Karpas-422 (cell line): ENCODE measurements at places on chromosomes 11 and 22.
A peak's percentile ranks its signal among the peaks of the same experiment; 100 is the strongest.

DNA sequence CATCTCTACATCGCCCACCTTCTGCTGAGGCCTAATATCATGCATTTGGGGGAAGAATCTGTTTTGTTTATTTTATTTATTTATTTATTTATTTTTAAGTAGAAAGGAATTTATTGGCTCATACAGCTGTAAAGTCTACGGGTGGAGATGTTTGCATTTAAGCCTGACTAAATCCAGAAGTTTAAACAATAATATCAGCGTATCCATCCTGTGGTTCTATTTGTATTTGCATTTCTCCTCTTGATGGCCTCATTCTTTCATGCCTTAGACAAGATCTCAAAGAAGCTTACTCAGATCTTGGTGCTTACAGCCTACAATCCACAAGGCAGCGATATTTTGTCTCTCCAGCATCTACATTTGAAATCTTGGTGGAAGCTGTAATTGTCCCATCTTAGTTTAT, 67.1 kb upstream of the CARD18 start:
- DNase-seq: no peak

DNA sequence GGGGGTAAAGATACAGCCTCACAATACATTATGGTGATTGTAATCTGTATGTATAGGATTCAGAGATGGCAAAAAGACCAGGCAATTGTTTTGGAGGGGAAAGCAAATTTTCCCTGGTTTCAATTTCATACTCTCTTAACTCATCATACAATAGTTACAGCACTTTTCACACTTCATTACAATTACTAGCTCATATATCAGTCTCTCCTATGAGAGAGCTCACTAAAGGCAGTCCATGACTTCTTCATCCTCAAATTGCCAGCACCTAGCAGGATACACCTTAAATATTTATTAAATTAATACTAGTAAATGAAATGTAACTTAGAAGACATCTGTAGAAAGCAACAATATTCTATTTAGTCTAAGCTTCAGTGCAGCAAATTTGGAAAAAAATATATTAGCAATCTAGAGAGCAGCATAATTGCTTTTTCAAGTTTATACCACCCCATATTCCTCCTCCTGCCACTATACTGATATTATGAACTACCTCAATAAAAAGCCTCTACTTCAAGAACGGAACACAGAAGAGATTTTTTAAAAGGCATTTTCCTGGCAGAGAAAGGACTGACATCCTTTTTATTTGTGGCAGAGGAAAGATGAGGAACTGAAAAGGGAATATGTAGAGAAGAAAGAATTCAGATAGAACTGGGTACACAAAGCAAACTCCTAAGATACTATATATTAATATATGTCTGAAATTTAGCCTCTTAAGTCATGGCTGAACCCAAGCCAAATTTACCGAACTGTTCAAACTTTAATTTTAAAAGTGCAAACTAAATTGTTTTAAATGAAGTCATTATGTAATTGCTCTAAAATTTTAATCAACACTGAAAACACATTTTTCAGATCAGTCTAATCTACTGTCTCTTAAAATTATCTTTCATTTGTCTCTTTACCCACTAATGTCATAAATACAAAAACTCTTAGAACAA, 27.7 kb downstream of the PICALM start:
- no peak for DNase-seq

- no peak for DNase-seq
These were observed 12.6 kb downstream of the HIKESHI start for GRCh38 chr11:86314636-86315035.

- DNase-seq: no peak
These were observed 3.0 kb downstream of the LRP5 start for GRCh38 chr11:68315171-68315920.

DNA sequence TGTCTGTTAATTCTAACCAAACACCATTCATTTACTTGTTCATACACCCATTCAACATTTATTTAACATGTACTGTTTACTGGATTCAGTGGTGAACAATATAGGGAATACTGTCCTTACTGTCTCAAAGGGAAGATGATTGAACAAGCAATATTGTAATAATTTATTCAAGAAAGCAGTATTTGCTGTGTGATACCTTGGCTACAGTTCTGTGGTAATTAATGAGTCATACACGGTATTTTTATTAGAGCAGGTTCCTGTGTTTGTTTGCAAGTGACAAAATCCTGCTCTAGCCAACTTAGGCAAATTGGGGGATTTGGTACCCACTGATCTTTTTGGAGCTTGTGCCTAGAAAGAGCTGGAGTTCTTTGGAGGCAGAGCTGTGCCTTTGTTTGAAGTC, 15.7 kb downstream of the PIH1D2 start:
- no peak for DNase-seq

GRCh38 chr11:19970944-19971343, 189.3 kb downstream of the DBX1 start:
- DNase-seq: no peak

GRCh38 chr11:86675017-86675416, 2.6 kb upstream of the ME3 start:
- DNase-seq: no peak

- DNase-seq: no peak
These were observed 902.4 kb upstream of the RAG2 start for GRCh38 chr11:37500425-37500824.

GRCh38 chr11:60377401-60378136, 763 bp upstream of the MS4A7 start:
- DNase-seq: peak; percentile 78

GRCh38 chr11:35563484-35564244, 38.2 kb upstream of the PAMR1 start:
- DNase-seq: no peak

GRCh38 chr11:70244698-70245097, 25.8 kb upstream of the PPFIA1 start:
- no peak for DNase-seq

- peak; percentile 96 for DNase-seq
These were observed 646 bp upstream of the PATZ1 start for GRCh38 chr22:31346733-31347250.

GRCh38 chr11:57480409-57481137, 20.2 kb downstream of the RTN4RL2 start:
- DNase-seq: peak; percentile 90

GRCh38 chr22:21943571-21944448, 8.8 kb downstream of the PPM1F start:
- DNase-seq: no peak

DNA sequence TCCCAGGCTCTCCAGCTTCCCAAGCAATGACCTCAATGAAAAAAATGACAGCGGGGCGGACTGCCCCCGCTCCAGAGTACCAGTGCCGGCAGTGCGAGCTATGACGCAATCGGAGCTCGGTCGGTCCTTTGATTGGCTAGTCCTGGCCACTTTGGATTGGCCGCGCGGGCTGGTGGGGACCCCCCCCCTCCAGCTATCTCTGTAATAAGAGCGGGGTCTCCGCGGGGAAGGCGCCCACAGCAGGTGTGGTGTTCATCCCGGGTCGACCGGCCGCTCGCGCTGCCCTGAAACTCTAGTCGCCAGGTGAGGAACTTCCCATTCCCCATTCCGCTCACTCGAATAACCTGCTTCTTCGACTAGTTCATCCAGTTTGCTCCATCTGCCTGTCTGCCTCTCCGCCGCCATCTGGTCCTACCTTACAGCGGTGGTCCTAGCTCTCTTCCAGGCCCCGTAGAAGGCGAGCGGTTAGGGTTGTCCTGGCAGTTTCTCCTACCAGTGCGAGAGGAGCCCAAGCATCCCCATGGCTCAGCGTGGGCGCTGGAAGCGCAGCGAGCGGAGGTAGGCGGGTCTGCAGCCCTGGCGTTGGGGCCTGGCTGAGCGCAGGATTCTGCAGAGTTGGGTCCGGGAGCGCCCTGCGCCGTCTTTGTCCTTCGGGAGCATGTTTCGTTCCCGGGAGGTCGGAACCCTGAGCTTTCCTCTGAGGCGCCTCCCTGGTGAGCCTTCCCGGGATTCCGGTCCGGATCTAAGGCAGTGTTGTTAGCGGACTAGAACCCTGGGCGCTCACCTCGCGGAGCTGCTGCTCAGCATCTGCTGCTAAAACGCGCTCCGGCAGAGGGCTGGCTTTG, at the start of gene CALCB:
Gene CALCB (plus strand): TSS at position 233 of the 845 bp plus-strand sequence. CDS start 1,126 bp downstream, outside the sequence.
- DNase-seq: no peak

DNA sequence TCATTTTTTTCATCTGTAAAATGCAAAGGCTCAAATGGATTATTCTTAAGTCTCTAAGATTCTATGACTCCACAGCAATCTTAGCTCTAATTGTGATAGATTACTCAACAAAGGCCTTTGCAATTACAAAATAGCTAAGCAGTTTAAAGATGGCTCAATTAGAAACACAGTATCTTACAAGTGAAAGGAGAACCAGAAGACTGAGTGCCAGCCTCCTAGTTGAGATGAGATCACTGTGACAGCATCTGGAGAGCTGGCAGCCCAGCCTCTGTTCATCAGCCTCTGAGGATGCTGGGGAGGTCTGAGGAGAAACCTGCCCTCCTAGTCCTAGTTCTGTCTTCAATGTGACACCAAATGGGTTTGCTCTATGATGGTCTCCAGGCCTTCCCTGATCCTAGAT, 158.4 kb upstream of the NARS2 start:
- no peak for DNase-seq

GRCh38 chr11:74989260-74989638, 516 bp downstream of the NEU3 start:
- peak; percentile 60 for DNase-seq

DNA sequence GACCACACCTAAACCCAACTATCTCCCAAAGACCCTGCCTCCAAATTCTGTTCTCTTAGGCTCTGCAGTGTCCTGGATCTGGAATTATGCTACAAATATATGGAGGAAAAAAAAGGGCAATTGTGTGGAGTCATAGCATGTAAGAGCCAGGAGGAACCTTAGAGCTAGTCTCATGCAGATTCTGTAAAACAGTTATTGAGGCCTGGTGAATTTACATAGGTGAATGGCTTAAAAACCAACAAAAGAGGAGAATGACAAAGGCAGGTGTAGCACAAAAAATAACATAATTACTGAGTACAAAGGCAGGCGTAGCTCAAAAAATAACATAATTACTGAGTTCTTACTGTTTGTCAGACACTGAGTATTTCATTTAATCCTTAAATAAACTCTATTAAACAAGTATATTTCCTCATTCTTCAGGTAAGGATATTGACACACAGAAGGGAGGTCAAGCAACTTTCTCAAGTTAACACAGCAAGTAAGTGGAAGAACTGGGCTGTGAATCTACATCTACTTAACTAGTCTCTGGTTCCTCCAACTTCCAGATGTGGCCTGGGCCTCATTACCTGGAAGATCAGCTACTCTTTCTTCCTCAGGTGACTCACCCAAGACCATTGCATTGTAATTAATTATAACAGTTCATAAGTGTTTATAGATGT, 938.9 kb upstream of the TENM4 start:
- DNase-seq: no peak

- DNase-seq: no peak
These were observed 8.3 kb upstream of the FGF19 start for GRCh38 chr11:69711822-69712801.

DNA sequence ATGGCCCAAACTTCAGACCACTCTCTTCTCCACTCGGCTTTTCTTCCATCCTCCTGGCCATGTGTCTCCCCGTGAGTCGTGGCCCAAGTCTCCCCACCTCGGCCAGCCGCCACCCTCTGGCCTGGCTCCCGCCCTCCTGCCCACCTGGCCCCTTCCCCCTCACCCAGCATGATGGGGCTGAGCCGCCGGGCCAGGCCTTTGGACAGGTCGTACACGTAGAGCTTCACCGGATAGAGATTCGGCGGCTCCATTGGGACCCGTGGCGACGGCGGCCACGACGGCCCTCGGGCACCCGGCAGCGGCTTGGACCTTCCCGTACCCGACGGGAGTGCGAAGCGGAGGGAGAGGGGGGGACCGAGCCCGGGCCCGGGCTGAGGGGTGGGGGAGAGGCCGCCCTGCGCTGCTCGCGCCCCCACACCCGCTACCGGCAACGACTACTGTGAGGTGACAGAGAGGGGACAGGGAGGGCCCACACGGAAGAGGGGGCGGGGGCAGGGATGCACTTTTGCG, at the start of gene DESI1:
Gene DESI1 (minus strand): TSS at position 455 of the 510 bp plus-strand sequence. CDS start 204 bp downstream, at position 251.
- peak; percentile 65 for DNase-seq

GRCh38 chr11:103959279-103959942, 77.0 kb upstream of the DDI1 start:
- DNase-seq: peak; percentile 90

- no peak for DNase-seq
These were observed 60.8 kb upstream of the ADSL start for GRCh38 chr22:40285513-40285912.

DNA sequence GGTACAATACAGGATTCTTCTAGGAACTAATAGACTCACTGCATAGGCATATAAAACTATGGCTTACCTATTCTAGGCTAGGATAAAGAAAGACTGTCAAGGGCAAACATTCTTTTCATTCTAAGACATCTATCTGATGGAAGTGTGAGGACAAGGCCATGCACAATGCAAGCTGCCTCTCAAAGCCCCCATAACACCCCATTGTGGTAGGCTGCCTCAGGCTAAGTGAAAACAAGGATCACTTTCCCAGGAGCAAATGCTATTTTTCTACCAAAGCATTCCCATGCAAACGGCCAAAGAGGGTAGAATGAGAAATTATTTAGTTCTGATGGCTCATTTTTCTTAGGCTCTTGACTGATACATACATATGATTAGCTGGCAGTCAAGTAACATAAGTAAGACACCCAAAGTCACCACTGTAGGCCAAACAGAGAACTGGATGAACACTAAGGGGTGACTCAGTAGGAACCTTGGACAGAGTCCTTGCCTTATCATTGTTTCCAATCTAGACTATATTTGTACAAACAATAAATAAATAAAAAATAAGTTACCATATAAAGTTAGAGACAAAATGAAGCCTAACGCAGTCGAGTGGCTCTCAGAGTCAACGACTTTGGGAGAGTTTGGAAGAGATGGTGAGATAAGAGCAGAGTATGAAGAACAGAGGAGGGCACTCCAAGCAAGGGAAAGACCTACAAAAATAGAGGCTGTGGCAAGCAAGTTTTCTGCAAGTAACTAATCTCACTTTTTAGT, 303.6 kb downstream of the SBF2 start:
- DNase-seq: no peak

- no peak for DNase-seq
These were observed 17.9 kb downstream of the NADSYN1 start for GRCh38 chr11:71470946-71471345.

DNA sequence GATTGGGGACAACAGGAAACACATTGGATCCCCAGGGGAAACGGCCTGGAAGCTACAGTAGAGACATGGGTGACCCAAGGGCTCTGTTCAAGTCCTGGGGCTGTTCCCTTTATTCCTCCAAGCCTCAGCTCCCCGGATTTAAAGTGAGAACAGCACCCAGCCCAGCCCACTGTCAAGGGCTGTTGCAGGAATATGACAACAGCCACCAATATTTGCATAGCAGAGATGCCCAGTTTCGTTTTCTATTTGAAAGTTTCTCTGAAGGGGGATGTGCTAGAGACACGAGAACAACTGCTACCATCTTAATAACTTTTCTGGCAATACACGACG, 81.1 kb upstream of the WNT7B start:
- DNase-seq: peak; percentile 92

DNA sequence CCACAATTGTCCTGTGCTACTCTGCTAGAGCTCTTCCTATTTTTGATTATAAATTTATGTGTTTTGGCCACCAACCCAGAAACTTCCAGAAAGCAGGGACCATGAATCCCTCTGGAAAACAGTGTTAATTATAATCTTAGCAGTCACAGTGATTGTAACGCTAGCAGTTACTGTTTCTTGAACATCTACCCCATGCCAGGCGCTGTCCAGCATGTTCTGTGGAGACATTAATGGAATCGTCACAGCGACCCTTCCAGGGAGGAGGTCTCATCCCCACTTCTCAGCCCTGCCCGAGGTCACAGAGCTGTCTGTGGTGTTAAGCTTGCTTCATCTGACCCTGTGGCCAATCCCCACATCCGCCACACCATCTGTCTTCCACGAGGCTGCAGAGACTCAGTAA, 13.9 kb upstream of the PNPLA5 start:
- no peak for DNase-seq

GRCh38 chr11:132883241-132883640, 649.1 kb downstream of the OPCML start:
- DNase-seq: no peak
